ENCODE measurements at places on chromosomes 13 and 19.

- DNase-seq = no peak
These were observed 1.2 kb downstream of the CELF5 start for GRCh38 chr19:3225677-3226093.

DNA sequence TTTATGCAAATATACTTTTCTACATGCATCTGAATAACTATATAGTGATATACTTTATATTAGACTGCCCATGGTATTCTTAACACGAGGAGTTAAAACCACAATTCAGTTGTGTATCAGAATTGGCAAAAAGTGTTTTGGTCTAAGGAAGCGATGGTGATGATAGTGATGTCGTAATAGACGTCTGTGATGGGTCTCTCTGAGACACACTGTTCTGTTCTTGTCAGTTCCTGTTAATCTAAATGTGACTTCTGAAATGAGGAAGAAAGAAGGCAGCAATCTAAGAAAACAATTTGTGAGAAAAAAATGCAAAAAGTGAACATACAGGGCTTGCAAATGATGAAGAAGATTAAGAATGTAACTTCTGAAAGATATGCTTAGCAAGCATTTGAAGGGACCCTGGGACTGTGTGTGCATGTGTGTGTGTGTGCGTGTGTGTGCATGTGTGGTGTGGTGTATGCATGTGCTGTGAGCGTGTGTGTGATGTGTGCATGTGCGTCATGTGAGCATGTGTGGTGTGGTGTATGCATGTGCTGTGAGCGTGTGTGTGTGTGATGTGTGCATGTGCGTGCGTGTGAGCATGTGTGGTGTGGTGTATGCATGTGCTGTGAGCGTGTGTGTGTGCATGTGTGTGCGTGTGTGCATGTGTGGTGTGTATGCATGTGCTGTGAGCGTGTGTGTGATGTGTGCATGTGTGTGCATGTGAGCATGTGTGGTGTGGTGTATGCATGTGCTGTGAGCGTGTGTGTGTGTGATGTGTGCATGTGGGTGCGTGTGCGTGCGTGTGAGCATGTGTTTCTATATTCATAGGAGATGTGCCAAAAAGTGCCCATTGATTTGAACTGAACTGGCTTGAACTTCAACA lies 131.8 kb downstream of the IRS2 start:
- no peak for DNase-seq

GRCh38 chr13:48318377-48318811 lies 14.8 kb downstream of the RB1 start:
- DNase-seq = no peak

GRCh38 chr13:53123536-53123935 lies 94.9 kb downstream of the OLFM4 start:
- no peak for DNase-seq
